ENCODE measurements at places on chromosomes 16 and 17.
A peak's percentile ranks its signal among the peaks of the same experiment; 100 is the strongest.

DNA sequence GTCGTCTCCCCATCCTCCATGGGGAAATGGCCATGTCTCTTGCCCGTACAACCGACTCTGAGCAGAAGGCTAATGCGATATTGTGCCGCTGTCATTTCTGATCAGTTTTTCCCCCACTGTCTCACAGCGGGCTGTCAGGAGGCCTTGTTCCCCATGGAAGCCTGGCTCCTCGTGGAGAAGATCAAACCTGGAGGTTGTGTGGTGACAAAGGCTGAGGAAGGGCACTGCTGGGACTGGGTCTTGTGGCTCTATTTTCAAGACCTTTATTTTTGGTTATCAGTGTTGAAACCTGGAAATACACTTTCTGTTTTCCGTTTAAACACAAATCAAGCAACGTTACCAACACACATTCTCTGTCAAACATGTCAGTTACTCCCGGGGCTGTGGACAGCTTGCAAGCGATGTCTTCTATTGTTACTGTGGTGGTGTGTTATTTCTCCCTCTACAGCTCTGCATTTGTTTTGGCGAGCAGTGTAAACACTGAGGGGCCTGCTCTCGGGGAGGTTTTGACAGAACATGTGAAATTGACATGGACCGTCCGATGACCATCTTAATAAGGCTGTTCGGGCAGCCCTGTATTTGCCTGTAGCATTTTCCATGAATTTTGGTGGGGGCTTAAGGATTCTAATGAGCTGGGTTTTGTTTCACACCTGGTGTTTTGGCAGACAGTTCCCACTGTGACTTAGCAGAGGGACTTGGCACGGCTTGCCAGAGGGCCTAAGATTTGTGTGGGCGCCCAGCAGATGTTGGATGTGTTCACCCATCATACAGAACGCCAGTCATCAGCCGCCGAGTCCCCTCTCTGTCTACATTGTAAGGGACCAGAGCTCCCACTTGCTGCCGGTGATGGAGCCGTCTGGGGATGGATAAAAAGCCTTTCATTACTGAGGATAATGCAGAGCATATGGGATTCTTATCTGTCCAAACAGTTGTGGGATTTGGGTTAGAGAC lies 12.5 kb downstream of the RBFOX1 start:
- no peaks in the 10 kb centered on the region for H3K27me3 ChIP-seq
- no peak for DNase-seq
- no peak overlapping the region for H3K4me3 ChIP-seq
- peaks cover 1% of the 10 kb centered on the region for H3K4me1 ChIP-seq
- H3K27ac ChIP-seq: no peak overlapping the region
- H3K36me3 ChIP-seq: no peaks in the 10 kb centered on the region

DNA sequence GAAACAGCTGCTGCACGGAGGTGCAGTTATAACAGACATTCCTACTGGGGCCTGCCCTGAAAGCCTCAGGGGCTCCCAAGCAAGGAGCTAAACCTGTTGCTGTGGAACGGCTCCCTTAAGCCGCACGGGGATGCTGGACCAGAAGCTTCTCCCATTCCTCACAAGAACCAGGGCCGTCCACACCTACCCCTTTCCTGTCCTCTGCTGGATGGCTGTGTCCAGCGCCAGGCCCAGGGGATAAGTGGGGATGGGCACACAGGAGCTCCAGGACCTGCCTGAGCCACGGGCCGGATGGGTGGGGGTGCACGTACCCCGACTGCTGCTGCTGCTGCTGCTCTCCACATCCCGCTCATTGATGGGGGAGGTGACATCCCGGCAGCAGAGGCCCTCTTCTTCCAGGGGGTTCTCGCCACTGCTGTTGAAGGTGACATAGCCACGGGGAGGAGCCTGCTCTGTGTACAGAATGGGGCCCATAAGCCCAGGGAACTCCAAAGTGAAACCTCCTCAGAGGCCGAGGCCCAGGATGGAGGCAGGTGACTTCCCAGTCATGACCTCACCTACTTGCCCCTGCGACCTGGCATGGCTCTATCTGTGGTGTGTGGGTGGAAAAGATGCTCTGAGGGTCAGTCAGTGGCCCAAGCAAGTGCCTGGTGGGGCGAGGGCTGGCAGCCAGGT lies 8.6 kb downstream of the NUDT16L1 start:
- H3K27ac ChIP-seq: no peak overlapping the region
- H3K36me3 ChIP-seq: peaks cover 6% of the 10 kb centered on the region
- DNase-seq: no peak
- no peaks in the 10 kb centered on the region for H3K4me1 ChIP-seq
- no peaks in the 10 kb centered on the region for H3K27me3 ChIP-seq
- no peak overlapping the region for H3K4me3 ChIP-seq

DNA sequence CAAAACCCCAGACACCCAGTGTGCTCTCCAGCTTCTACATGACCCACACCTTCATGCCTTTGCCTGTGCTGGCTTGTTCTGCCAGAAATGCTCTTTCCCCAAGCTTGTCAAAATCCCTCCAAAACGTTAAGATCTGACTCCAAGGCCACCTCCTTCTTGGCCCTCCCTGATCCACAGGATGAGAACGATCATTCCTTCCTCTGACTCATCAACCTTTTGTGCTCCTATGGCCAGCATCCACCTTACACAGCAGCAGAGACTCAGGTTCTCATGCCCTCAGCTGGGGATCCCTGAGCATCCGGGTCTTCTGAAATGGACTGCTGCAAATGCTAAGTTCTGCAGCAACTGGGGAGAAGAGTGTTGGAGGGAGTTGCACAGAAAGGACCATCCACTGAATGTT lies 2.9 kb downstream of the ZBTB4 start:
- H3K27me3 ChIP-seq: no peaks in the 10 kb centered on the region
- H3K4me1 ChIP-seq: peaks cover 5% of the 10 kb centered on the region
- no peaks in the 10 kb centered on the region for H3K36me3 ChIP-seq

DNA sequence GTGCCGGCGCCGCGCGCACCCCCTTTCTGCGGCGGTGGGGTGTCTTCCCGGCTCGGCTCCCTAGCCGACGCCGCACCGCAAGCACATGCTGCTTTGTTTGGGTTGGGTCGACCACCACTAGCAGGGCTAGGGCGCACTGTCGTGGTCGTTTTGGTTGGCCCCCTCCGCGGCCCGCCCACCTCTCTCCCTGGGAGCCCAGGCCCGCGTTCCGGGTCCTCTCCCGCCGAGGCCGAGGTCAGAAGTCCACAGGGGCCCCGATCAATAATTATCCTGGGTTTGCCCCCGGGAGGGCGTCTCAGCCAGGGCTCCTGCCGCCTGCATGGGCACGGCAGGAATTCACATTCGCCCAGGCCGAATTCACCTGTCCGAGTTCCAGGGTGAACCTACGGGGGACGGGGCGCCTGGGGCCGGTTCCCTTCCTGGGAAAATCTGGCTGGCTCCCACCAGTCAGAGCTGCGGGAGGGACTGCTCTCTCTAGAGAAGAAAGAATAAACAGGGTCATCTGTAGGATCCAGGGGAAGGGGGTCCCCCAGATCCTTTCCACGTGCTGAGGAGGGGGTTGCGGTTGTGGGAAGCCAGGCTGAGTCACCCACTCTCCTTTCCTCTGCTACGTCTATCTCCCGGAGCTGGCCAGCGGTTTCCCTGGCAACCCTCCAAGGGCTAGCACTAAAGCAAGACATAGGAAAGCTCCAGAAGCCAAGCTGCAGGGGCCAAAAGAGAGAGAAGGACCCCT lies 584 bp upstream of the STAT5B start:
- H3K27me3 ChIP-seq: no peaks in the 10 kb centered on the region
- no peaks in the 10 kb centered on the region for H3K36me3 ChIP-seq
- no peak overlapping the region for H3K27ac ChIP-seq
- H3K4me3 ChIP-seq: peak overlapping the region; percentile 52

GRCh38 chr17:17313350-17313991 lies 10.3 kb downstream of the NT5M start:
- H3K36me3 ChIP-seq: no peaks in the 10 kb centered on the region
- no peaks in the 10 kb centered on the region for H3K27me3 ChIP-seq
- peak; percentile 78 for DNase-seq
- no peaks in the 10 kb centered on the region for H3K4me1 ChIP-seq

- no peak for DNase-seq
- H3K4me3 ChIP-seq: no peak overlapping the region
- peaks cover 32% of the 10 kb centered on the region for H3K4me1 ChIP-seq
These were observed 44.0 kb upstream of the GSE1 start for GRCh38 chr16:85569039-85569614.

DNA sequence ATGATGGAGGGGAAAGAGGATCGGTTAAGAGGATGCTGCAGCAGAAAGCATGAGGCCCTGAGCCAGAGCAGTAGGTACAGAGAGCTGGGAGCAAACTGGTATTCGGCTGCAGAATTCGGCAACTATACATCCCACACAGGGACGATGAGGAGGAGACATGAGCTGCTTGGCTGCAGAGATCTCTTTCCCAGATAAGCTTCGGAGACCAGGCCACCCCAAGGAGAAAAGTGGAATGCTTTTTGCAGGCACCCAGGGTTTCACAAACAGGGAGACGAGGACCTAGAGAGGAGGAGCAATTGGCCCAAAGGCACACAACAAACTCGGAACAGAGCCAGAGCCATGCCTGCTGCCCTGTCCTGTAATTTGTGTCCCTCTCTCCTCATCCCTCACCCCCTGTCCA lies 62.0 kb downstream of the TMEM132E start:
- H3K27me3 ChIP-seq: no peaks in the 10 kb centered on the region
- H3K36me3 ChIP-seq: no peaks in the 10 kb centered on the region
- H3K4me3 ChIP-seq: no peak overlapping the region
- H3K4me1 ChIP-seq: no peaks in the 10 kb centered on the region

DNA sequence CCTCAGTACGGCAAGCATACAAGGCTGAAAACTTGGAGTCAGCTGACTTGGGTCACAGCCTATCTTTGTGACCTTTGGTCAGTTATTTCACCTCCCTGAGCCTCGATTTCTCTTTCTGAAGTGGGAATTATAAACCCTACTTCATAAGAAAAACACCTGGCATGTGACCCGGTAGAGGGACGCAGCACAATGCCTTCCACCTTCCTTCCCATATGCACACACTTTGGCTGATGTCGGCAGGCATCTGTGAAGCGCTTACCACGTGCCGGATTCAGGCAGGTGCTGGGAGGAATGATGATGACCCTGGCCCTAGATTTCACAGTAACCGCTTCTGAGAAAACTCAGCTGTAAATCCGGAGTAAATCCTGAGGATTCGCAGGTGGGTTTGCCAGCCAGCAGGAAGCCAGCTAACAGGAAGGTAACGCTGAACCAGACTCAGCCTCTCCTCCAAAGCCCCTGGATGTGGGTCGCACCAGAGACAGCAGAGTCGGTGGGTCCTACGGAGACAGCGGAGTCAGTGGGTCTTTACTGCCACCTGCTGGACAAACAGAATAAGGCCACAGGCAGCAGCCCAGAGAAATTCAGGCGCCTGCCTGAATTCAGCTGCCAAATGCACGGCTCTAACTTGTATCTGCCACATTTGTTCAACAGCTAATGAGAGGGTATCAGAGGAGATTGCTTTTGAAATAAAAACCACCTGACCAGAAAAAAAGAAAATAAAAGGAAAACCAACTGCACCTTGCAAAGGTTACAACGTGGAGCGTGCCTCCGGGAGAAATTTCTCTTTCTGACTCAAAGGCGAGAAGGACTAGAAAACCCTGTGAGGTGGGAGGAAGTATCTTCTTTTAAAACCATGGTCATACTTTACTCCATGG lies 16.6 kb downstream of the COPRS start:
- H3K4me3 ChIP-seq: no peak overlapping the region
- DNase-seq: peak; percentile 83
- H3K36me3 ChIP-seq: no peaks in the 10 kb centered on the region
- no peaks in the 10 kb centered on the region for H3K4me1 ChIP-seq
- H3K27ac ChIP-seq: no peak overlapping the region

DNA sequence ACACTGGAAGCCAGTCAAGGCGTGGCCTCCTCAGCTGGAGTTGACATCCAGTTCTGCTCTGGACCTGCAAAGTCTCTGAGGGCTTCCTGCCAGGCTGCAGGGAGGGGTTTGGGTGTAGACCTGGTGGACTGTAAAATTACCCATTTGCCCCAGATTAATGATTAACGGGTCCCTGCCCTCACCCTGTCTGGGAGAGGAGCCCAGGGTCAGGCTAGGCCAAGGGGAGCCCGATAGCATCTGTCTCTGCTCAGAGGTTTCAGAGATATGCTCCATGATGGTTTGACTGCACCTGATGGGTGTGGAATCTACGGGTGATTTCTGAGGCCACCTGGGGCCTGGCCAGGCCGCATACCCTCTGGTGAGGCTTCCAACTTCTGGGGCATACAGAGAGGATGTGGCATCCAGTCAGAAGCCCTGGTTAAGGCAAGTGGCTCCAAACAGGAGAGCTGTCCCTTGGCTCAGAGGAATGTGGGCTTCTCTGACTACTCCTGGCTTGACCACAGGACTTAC lies 11.2 kb downstream of the PPY start:
- DNase-seq: no peak
- no peak overlapping the region for H3K4me3 ChIP-seq
- H3K27me3 ChIP-seq: peaks cover 5% of the 10 kb centered on the region
- H3K36me3 ChIP-seq: no peaks in the 10 kb centered on the region

GRCh38 chr16:89090182-89090630 lies 3.4 kb upstream of the ACSF3 start:
- no peak for DNase-seq
- no peaks in the 10 kb centered on the region for H3K4me1 ChIP-seq
- H3K27me3 ChIP-seq: no peaks in the 10 kb centered on the region
- no peaks in the 10 kb centered on the region for H3K36me3 ChIP-seq
- H3K4me3 ChIP-seq: no peak overlapping the region
- no peak overlapping the region for H3K27ac ChIP-seq

- H3K27me3 ChIP-seq: no peaks in the 10 kb centered on the region
- H3K4me1 ChIP-seq: no peaks in the 10 kb centered on the region
- no peaks in the 10 kb centered on the region for H3K36me3 ChIP-seq
- no peak for DNase-seq
- no peak overlapping the region for H3K27ac ChIP-seq
- no peak overlapping the region for H3K4me3 ChIP-seq
These were observed 937.7 kb upstream of the SOX9 start for GRCh38 chr17:71183066-71183660.

DNA sequence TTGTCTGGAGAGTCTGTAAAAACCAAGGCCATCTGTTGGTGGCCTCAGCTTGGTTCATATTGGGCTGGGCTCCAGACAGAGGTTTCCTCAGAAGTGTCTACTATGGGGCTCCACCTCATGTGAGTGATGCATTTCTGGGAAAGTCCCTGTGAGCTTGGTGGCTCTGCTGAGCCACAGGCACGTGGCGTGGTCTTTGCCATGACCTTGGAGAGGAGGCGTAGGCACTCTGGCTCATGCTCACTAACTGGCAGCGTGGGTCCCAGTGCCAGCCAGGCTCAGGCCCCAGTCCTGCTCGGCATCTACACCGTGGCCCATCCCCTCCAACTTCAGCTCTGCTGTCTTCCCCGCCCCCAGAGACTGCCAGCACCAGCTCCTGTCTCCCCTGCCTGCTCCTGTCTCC lies 10.7 kb upstream of the SMTNL2 start:
- H3K27me3 ChIP-seq: no peaks in the 10 kb centered on the region
- H3K27ac ChIP-seq: no peak overlapping the region
- DNase-seq: no peak
- H3K4me3 ChIP-seq: no peak overlapping the region
- H3K4me1 ChIP-seq: no peaks in the 10 kb centered on the region

DNA sequence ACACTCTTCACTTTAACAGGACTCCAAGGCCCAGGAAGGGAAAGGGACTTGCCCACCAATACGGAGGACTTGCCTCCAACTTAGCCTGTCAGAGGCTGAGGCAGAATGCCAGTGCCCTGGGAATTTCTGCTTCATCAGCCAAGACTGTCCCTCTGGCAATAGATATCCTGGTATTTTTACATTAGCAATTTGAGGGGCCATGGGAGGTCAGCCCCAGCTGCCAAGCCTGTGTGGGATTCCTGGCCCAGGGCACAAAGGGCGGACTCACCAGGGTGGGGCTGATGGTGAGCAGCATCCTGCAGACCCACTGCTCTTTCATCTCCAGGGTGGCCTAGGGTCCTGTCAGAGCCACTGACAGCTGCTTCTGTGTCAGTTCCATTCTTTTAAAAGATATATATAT lies 78.3 kb upstream of the CIBAR2 start:
- no peaks in the 10 kb centered on the region for H3K36me3 ChIP-seq
- no peak for DNase-seq
- no peak overlapping the region for H3K4me3 ChIP-seq
- H3K27ac ChIP-seq: no peak overlapping the region

Data from mesendoderm (in vitro differentiated cells).